ENCODE measurements at places on chromosomes 5 and 9.

DNA sequence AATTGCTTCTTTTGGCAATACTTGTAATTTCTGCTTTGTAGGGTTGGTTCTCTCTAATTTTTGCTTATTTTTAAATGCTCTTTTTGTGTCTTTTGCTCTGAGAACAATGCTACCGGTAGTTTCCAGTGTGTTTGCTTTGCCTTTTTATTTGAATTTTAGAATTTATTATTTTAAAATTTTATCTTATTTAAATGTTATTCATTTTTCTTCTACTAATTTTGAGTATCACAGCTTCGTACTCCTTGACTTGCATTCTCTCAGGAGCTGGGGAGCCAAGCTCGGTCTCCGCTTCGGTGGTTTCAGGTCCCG, 45.9 kb downstream of the ANXA2R start:
- no peak for DNase-seq

- DNase-seq = no peak
Measured at GRCh38 chr5:38009749-38010358, 170.0 kb upstream of the GDNF start.

GRCh38 chr9:120562861-120563443, 17.0 kb downstream of the CDK5RAP2 start:
- peak; percentile 52 for DNase-seq

GRCh38 chr9:100455470-100455869, 17.5 kb upstream of the TMEFF1 start:
- DNase-seq = no peak

GRCh38 chr9:4138180-4138579, 161.7 kb downstream of the GLIS3 start:
- DNase-seq = no peak

DNA sequence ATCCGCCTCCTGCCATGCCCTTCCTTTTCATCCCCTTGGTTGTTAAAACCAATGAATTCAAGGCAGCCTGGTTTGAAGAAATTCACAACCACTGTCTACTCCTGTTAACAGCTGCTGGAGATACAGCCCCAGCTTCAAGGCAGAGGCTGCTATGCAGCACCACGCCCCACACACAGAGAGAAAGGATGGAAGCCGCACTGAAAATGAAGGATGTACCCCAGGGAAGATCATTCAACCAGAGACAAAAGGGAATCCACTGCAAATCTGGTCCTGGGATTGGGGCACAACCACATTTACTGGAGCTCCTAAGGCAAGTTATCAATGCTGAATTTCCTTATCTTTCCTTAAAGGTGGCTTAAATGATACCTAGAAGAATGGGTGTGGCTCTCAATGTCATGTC, 58.7 kb downstream of the DPYSL3 start:
- no peak for DNase-seq

DNA sequence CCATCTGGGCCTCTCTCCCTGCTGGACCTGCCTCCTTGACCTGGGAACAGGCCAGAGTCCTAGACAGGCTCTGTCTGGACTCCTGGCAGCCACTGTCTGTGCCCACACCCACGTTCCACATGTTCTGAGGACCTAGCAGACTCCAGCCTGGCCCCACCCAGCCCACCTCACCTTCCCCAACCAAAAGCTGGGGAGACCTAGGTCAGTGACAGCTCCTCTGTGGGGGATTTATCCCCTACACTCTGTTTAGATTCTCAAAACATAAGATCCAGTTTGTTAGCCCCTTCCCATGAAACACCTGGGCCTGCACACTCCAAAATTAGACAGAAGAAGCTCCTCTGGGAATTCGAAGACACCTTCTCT, 59.8 kb upstream of the ADAMTS2 start:
- no peak for DNase-seq

- DNase-seq = no peak
Measured at GRCh38 chr5:136141561-136141960, 8.9 kb downstream of the SMAD5 start.

GRCh38 chr5:32323741-32324140, 11.0 kb upstream of the MTMR12 start:
- DNase-seq = no peak

DNA sequence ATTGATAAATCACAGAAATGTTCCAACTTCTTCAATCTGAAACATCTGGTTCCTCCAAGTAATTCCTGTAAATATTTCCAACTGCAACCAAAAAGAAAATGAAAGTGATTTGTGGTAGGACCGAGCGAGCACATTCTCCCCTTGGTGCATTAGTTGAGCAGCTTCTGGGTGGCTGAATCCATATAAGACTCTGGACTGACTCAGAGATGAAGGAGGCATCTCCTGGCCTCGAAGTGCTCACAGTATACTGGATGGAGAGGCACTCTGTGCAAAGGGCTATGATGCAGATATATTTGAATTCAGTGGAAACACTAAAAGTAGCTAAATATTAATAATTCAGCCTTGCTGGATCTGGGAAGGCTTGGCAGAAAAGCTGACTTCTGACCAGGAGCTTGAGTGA, 265.0 kb downstream of the MARCHF11 start:
- no peak for DNase-seq

- DNase-seq = peak; percentile 53
Measured at GRCh38 chr5:139474890-139475791, 4.3 kb downstream of the SMIM33 start.

GRCh38 chr5:5902678-5903646, 475.4 kb downstream of the MED10 start:
- DNase-seq = no peak

DNA sequence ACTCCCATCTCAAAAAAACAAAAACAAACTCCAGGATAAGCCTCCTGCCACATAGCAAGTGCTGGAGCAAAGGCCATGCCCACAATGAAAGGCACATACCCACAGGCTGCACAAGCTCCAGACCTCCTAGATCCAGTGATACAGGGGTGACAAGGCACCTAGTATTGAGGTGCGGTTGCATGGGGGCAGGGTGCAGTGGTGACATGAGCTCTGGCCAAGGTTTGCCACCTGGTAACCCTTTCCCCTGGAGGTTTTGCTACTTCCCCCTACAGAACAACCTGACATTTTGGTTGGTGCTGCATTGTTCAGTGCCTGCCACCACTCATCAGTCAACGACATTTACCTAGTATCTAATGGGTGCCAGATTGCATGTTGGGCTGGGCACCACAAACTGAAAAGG, 14.5 kb downstream of the CDKN2AIPNL start:
- no peak for DNase-seq

GRCh38 chr5:6222121-6222520, 156.2 kb downstream of the MED10 start:
- no peak for DNase-seq

DNA sequence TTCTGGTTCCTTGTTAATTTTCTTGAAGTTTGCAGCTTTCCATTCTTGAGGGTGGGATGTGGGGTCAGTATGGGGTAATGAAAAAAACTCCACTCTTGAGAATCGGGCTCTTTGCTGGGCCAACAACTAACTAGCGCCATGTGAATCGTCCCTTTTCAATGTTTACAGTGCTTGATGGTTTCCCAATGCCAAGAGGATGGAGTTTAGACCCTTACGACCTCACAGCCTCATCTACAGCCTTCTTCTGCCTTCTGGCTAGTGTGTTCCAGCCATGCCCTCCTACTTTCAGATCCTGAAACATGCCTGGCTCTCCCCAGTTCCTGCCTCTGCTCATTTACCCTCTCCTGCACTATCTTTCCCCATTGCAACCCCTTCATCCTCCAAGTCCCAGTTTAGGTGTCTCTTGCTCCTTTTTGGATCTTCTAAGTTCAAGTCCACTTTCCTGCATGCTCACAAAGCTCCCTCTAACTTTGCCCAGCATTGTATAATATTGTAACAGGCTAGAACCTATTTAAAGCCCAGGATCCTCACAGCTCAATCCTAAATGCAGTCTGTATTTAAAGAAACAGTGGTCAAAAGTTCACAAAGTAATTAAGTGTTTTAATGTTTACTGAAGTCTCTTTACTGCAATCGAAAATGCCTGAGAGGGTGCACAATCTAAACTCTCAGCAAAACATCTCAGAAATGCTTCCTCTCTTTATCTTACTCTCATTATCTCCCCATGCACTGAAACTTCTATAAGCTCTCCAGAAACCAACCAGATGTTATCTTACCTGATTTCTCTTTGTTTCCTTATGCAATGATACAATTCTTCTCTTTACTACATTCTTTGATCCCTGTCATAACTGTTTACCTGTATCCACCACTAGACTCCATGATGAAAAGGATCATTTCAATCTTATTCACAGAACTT, 20.6 kb upstream of the CAST start:
- no peak for DNase-seq

DNA sequence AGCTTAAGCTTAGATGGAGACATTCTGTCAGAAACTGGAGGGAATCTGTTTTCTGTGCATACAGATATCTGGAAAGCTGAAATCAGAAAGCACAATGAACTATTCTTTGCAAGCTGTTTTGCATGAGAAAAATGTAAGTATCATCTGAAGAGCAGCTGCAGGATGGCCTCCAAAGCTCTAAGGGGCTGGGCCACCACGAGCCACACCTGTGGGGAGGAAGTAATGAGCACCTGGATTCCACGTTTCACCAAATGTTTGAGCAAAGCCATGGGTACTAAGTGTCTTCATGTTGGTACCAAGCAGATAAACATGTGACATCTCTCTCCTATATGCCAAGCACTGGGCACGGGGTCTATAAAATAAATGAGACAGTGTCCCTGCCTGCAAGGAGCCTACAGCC, 199.3 kb downstream of the TTLL11 start:
- DNase-seq = no peak

- DNase-seq = no peak
Measured at GRCh38 chr5:157486861-157487260, 26.8 kb downstream of the NIPAL4 start.

GRCh38 chr9:108710424-108710823, 145.4 kb downstream of the ACTL7B start:
- DNase-seq = no peak

DNA sequence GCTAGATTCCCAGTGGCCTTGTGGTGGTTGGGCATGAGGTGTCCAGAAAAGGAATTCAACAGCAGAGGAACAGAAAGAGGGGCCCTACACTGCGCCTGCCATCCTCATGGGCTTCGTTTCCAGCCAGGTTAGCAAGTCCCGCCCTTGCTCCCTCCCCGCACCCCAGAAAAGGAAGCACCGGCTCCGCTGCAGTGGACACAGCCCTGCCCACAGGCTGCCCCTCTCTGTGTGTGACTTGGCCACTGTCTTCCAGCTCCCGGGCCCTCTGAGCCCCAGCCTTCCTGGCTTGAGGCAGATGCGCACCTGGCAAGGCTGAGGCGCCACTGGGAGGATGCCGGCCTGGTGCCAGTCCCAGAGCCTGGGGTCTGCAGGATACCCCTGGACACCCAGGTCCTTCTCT, 305.0 kb upstream of the IRX4 start:
- DNase-seq = no peak

- no peak for DNase-seq
Measured at GRCh38 chr9:89541798-89542197, 43.9 kb upstream of the SEMA4D start.

DNA sequence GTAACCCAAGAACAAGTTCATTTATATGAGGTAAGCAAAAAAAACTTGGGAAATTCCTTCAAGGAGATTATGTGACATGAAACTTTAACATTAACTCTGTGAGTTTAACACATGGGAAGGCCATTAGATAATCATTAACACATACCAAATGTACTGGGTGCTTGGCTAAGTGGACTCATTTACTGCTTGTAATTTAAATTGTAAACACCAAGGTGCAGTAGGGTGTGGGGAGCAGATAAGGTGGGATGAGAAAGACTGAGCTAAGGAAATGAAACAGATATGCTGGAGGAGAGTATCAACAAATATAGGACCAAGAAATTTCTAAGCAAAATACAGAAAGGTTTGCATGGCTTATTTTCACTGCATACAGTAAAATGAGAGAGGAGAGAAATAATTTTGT, 2384.8 kb upstream of the ACO1 start:
- no peak for DNase-seq

DNA sequence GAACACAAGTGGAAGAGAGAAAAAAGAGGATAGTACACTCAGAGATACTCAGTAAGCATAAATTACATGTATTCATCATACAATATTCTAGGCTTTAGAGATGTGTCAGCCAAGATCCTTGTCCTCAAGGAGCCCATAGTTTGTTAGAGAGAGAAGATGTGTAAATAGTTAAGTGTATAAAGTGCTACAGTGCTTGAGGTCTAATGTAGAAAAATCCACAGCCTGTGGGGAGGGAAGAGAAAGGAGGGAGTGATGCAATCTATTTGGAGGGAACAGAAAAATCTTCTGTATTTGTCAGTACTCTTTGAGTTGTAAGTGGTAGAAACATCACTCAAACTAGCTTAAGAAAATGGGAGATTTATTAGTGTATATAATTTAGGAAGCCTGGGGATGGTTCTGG, 81.9 kb downstream of the PALM2AKAP2 start:
- no peak for DNase-seq

- DNase-seq = no peak
Measured at GRCh38 chr5:145739843-145740242, 95.3 kb downstream of the PRELID2 start.

DNA sequence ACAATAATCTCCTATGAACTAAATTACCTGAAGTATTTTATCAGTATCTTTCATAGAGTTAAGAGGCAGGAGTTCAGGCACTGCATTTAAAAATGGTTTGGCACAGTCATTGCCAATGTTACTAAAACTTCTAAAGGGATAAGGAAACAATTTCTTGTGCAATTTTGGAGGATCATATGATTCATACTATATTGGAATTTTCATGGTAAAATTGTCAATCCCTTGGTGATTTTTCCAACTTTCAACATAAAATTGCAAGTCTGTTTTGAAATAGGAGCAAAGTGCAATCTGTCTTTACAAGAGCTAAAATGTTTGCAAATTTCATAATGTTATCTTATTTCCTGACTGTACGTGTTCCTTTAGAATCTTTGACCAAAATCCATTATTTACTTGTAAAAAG, 211.1 kb downstream of the DMRTA1 start:
- no peak for DNase-seq

- DNase-seq = no peak
Measured at GRCh38 chr5:44619875-44620610, 188.7 kb upstream of the MRPS30 start.

GRCh38 chr9:34262971-34263370, 66.1 kb downstream of the KIF24 start:
- no peak for DNase-seq

DNA sequence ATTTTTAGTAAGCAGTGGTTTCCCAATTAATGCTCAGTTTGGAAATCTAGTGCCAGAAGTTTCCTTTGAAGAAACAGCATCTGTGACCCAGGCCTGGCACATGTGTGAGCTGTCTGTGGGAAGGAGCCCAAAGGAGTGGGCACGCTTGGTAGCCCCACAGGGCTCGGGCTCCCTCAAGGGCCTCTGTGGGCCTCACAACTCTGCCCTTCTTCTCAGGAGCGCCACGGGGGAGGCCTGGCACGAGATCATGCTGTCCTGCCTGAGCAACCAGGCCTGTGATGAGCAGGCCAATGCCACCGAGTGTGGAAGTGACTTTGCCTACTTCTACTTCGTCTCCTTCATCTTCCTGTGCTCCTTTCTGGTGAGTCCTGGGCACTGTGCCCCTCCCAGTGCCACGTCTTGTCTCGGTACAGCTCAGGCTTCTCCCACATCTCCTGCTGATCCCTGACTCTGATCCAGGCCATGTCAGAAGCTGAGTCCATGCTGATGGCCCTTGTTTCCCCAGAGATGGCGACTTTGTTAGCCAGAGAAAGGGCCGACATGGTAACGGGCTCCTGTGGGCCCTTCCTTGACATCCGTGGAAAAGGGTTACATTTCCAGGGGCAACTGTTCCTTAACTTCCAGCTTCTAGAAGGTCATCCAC, 200.4 kb downstream of the CACNA1B start:
- no peak for DNase-seq

Data from left hindlimb (tissue), 1 donor.